ENCODE measurements at places on chromosomes 7 and 10.

DNA sequence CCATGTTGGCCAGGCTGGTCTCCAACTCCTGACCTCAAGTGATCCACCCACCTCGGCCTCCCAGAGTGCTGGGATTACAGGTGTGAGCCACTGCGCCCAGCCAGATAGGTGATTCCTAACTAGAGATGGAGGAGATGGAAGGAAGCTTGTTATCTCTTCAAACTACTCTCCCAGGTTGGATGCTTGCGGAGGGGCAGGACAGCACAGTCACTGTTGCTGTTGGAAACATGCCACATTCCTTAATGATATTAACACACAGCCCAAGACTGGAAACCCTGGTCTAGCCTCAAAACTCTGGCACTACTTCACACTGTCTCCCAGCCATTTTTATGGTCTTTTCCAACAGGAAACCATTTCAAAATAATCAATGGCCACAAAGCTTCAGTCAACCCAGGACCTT lies 468.8 kb upstream of the NRP1 start:
- no peak for DNase-seq

GRCh38 chr7:24835643-24836042 lies 78.4 kb upstream of the GSDME start:
- no peak for DNase-seq

- no peak for DNase-seq
These were observed 83.4 kb upstream of the PPP1R9A start for GRCh38 chr7:94823947-94824346.

DNA sequence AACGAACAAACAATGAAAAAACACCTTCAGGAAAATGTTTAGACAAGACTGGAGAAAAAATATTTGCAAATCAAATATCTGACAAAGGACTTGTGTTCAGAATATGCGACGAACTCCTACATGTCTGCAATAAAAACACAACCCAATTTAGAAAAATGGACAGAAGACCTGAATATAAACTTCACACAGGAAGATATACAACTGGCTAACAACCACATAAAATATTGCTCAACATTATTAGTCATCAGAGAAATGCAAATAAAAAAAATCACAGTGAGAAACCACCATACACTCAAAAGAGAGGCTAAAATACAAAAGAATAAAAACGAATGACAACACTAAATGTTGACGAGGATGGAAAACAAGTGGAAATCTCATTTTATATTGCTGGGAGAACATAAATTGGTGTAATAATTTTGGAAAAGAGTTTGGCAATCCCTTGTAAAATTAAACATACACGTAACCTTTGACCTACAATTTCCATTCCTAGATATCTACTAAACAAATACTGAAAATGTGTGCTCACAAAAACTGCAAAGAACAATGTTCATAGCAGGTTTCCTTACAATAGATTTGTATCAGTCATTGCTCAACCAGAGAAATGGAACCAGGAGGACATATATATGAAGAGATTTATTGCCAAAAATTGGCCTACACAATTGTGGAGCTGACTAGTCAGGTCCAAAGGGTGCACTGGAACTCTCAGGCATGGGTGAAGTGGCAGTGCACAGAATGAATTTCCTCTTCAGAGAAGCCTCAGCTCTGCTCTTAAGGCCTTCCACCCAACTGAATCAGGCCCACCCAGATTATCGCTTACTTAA lies 82.9 kb upstream of the OGDHL start:
- DNase-seq, result no peak

DNA sequence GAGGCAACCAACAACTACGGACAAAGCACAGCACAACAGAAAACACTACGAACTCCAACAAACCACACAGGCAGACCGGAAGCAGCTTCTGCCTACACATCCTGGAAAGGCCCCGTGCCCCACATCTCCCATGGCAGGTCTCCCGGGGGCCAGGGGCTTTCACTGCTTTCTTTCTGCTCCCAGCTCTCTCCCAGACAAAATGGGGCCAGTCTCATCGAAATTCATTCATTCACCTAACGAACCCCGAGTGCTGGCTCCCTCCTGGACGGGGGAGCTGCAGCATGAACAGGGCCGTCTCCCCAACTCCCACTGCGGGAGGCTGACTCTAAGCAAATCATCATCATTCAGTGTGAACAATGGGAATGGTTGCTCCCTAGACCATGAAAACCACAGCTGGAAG lies 47.6 kb upstream of the NANOS1 start:
- no peak for DNase-seq

- peak; percentile 56 for DNase-seq
These were observed at the start of gene MXI1 for GRCh38 chr10:110207011-110207804. MXI1 (plus strand) TSS chr10:110207605; CDS start chr10:110207809, 204 bp downstream.

DNA sequence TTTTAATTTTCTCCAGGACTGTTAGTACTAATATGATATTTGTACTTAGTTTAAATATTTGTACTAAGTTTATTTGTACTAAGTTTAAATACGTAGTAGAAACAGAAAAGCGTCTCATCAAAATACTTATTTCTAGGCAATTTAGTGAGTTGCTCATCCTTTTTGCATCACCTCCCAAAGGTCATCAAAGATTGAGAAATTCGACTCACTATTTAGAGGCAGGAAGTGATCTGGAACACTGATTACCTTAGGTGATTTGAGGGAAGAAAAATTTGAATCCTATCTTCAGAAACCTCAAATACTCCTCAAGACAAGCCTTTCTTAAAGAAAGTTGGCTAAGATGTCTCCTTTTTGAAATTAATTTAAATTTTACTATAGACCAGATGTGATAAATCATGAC lies 14.5 kb downstream of the WNT16 start:
- DNase-seq, result no peak

DNA sequence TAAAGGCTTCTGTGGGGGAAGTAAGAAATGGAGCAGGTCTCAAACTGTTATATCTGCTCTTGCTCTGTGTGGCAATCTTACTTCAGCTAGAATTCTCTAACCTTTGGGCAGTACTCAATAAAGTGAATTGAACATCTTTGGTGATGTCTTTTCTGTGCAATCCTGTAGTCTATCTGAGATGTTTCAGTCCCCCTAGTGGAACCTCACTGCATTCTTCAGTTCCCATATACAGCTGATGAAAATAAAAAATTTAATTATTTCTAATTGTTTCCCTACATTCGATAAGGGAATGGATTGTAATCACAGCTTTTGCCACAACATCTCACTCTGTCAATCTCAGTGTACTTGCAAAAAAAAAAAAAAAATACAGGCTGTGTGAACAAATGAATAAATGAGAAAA lies 522.6 kb downstream of the DNAJB9 start:
- no peak for DNase-seq

DNA sequence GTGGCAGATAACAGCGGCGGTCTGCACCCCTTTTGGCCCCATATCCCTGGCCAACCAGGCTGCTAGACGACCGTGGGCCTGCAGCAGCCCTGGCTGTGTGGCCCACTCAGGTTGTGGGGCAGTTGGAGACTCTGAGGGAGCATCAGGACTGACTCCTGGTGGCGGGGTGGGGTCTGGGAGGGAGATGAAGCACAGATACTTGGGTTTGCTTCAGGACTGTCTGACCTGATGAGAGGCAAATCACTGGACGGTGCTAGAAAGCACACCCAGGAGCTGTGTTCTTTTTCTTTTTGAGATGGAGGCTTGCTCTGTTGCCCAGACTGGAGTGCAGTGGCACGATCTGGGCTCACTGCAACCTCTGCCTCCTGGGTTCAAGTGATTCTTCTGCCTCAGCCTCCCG lies 28.2 kb downstream of the BAMBI start:
- no peak for DNase-seq

DNA sequence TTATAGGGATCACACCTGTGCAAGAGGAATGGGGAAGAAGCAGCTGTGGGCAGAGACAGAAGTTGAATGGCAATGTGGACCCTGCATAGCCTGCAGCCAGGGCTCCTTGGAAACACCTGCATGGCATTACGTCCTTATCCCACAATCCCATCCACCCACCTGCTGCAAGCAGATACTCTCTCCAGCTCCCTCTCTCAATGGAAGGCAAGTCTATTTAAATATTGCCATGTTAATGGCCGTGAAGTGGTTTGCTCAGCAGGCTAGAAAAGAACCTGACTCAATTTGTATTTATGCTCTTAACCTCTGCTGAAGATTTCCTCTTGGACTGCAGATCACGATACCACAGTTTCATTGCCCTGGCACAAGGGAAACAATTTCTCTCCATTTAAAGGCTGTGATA lies 417.0 kb downstream of the TYW1 start:
- DNase-seq, result peak; percentile 98

GRCh38 chr10:116452338-116452720 lies 24.7 kb downstream of the PNLIPRP3 start:
- DNase-seq, result no peak

DNA sequence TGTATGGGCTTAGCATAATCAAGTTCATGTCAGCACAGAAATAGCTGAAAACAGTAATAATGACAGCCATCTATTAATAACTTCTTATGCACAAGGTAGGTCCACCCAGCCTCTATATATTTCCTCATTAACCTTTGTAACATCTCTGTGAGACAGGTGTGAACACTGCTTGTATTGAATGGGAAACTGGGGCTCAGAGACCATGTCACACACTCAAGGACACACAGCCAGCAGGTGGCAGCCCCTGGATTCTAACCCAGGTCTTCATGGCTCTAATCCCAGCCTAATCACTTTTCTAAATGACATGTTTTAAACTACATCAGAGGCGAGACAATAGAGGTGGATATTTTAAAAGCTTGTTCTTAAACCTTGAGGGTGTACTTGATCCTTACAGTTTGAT lies 591.4 kb downstream of the PARD3 start:
- DNase-seq, result no peak

- no peak for DNase-seq
These were observed 75.5 kb downstream of the CXCL12 start for GRCh38 chr10:44309361-44309760.

GRCh38 chr7:50404392-50404791 lies 45.8 kb downstream of the FIGNL1 start:
- no peak for DNase-seq

DNA sequence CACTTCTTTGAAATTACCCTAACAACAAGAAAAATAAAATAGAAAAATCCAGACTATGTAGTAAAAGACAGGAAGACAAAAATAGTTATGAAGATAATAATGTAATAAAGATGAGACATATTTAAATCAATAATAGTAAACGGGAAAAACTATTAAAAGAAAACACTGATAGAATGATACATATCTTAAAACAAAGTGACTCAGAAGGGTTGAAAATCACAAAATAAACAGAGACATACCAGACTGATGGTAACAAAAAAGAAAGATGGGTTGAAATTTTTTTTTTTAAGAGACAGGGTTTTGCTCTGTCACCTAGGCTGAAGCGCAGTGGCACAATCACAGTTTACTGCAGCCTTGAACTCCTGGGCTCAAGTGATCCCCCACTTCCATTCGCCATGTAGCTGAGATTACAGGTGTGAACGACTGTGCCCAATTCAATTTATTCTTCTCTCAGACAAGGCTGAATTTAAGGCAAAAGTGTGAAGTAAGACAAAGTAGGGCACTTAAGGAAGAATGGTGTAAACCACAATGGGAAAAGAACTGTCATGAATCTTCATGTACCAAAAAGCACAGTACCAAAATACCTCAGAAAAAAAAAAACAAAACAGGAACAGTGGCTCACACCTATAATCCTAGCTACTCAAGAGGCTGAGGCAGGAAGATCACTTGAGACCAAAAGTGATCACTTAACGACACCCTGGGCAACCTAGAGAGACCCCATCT lies 47.4 kb downstream of the LMBR1 start:
- no peak for DNase-seq

DNA sequence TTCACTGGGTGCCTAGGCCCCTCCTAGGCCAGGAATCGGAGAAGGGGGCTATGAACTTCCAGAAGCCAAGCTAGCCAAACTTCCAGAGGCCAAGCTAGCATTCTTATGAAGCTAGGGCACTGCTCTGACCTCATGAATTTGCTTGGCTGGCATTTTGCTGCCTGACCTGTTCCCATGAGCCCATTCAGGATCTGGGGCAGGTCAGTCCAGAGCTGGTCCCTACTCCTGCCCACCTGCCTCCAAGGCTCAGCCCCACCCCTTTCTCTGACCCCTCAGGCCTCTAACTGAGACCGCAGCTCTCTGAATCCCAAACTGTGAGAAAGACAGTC lies 1.3 kb upstream of the PPIF start:
- DNase-seq, result no peak

DNA sequence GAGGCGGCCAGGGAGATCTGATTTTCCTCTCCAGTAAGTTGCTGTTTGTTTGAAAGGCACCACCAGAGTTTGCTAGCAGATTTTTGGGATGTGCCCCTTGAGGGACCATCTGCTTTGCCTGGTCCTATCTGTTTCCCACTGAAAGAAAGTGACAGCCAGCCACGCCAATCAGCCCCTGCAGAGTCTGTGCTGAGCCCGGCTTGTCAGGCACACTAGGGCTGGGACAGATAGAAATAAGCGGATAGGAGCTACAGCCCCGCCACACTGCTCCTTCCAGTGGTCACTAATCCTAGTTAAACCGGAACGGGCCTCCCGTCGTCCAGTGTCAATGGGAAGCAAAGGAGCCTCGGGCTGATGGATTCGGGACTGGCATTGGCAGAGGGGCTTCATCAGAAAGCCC lies 161.9 kb upstream of the PRR15 start:
- no peak for DNase-seq

GRCh38 chr7:4916113-4916512 lies 32.6 kb upstream of the RADIL start:
- no peak for DNase-seq

- DNase-seq, result no peak
These were observed 198.9 kb downstream of the WDR37 start for GRCh38 chr10:1255118-1255517.

GRCh38 chr10:7205656-7206055 lies 205.2 kb downstream of the SFMBT2 start:
- no peak for DNase-seq

DNA sequence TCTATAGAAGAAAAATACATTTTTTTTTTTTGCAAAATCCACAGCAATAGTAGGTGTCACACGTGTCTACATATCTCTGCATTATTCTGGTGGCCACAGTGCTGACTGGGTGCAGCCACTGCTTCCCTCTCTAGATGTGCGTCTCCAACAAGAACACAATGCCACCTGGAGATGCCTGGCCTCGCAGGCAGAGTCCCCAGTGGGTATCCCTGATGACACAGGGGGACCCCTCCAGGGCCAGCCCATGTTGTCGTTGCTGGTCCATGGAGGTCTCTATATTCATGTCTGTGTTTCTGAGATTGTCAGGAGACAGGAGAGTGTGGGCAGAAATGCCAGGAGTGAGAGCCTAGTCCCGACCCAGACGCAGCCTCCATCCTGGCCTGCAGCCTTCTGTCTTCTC lies 345.9 kb upstream of the SHH start:
- DNase-seq, result no peak

DNA sequence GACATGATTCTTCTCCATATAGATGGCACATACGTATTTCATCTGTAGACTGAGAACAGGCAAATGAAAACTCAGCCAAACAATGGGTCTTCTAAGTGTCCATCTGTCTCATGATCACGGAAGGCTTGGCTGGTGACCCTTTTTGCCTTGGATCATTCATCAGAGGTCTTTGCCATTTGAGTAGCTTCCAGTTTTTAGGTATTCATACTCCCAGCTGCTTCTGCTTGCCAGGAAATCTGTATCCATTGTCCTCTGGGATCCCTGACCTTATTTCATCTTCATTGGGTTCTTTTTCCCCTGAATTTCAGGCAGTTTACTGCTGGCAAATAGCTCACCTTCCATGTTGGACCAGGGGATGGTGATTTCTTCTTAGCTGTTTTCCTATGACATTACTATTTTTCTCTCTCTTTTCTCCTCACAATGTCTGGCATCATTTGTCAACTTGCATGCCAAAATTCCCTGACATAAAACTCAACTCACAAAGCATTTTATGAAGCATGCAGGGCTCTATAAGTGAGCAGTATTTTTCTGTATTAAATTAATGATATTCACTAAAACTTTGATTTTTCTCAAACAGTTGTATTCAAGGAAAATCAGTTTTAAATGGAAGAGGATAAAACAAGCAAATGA lies 241.2 kb downstream of the DNAJB9 start:
- DNase-seq, result no peak

Measured in DMS79 treated with DMSO at 0.1 percent for 48 hours (cell line).